ENCODE measurements at places on chromosomes 13 and 19. TPM values are rescaled to one million over a fixed set of nuclear protein-coding genes. Genes with fewer than 3 reads are reported as not detected.

DNA sequence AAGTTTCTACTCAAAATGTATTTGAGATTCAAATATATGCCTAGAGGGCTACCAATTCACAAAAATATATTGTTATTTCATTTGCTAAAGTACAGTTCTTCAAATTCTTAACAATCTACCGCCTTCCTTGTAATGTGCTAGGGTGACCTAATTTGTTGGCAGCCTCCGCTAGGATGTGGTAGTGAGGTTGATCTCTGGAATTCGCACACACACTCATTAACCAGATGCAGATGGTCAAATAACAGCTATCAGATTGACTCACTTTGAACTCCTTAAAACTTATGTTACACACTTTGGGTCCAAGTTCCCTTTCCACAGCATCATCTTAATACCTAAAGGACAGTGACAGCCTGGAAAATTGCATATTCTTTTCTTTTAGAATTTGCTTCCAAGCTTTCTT, 367.3 kb downstream of the DCT start:
- DNase-seq, result no peak

DNA sequence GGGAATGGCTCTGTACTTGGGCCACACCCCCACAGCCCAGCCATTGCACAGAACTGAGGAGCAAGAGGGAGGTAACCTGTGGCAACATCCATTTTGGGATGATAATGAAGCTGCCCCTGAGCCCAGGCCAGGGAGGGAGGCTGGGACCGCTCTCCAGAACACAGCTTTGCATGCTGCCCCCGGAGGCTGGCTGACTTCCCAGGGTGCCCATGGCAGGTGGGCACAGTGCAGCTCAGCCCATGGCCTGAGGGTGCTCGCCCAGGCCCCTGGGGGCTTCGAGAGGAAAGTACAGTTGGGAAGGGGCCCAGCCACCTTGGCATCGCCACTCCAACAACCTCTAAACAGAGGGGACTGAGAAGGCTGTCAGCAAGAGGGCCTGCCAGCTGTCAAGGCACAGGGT, 5.7 kb downstream of the COPE start:
- no peak for DNase-seq

DUXA gene
- total RNA-seq, result not detected

DNA sequence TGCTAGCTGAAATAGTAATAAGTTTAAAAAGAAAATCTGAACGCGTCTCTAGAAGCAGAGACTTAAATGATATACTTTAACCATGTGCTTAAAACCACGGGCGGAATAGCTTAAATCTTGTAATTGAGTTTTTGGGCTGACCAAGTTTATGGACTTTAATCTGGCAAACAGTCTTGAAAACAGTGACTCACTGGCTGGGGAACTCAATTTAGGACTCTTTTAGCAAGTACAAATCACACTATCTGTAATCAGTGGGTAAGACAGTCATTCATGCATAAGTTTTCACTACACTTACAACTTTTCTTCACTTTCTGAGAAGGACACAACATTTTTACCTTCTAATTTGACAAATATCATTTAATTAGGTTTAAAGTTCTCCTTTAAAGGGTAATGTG, 26.8 kb downstream of the ZNF627 start:
- no peak for DNase-seq

MCEMP1 gene
- total RNA-seq, result not detected

DNA sequence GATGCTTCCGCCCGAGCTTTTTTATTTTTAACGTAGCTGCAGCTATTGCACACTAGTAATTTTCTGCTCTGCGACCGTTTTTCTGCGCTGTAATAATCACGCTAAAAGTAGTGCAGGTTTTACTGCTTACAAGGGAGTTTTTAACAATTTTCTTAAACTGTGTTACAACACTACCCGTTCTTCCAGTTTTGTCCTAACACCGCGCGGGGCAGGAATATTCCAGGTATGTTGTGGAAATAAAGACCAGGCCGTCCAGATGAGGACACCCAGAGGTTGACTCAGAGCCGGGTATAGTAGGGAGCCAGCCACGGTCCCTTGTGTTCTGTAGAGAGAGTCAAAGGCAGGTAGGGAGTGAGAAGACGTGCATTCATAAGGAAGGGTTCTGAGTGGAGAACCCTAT, 21.7 kb downstream of the ZNF274 start:
- DNase-seq, result no peak

ZNF471 gene
- total RNA-seq, result 1.1 TPM

- DNase-seq, result no peak
These were observed 47.9 kb downstream of the SPACA7 start for GRCh38 chr13:112424098-112424497.

PRSS57 gene
- total RNA-seq, result not detected

LCP1 gene
- 869 TPM for total RNA-seq

PRR22 gene
- total RNA-seq, result 8.6 TPM

GRCh38 chr19:29395111-29395733, 130.6 kb upstream of the VSTM2B start:
- no peak for DNase-seq

DNA sequence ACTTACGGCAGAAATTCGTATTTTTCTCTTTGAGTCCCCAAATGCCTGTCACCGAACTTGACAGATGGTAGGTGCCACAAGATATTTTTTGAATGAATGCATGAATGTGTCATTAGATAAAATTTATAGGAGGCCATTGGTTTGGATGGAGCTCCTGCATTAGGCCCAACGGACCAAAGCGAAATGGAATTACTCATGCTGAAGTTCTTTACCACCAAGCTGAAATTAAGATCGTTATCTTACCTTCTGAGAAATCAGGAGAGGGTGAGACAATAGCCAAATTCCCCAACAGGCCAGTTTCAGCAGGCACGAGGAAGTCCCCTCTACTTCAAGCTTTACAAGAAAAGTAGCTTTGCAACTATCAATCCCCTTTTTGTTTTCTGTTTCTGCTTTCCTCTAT, 452.5 kb upstream of the ARGLU1 start:
- no peak for DNase-seq

TMEM150B gene
- 0.53 TPM for total RNA-seq

DNA sequence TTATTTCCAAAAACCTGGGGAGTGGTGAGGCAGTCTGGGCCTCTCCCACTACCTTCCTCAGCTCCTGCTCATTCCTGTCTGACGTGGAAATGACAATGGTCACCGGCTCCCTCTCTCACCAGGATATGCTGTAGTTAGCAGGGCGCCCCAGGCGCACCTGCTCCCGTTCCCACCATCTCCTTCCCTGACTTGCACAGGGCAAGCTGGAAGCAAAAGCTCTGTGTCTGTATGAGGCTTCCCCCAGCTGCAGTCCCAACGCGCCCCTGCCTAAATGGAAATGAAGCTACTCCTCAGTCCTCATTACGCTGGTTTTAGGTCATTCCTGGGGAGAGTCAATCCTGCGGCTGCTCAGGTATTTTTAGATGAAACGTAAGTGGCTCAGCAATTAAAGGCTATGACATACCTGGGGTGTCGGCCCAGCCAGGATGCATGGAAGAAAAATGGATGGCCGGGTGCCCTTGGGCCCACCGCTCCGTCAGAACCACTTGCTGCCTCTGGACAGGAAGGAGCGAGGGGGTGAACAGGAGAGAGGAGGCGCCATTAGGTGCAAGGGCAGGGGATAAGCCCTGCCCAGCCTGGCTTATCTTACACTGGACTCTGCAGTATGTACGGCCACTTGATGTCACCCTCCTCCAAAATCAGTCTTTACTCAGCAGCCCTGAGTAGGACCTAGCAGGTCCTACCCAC, 32.4 kb downstream of the DHRS12 start:
- no peak for DNase-seq

AKT2 gene
- 124 TPM for total RNA-seq

DNMT1 gene
- 325 TPM for total RNA-seq

DNA sequence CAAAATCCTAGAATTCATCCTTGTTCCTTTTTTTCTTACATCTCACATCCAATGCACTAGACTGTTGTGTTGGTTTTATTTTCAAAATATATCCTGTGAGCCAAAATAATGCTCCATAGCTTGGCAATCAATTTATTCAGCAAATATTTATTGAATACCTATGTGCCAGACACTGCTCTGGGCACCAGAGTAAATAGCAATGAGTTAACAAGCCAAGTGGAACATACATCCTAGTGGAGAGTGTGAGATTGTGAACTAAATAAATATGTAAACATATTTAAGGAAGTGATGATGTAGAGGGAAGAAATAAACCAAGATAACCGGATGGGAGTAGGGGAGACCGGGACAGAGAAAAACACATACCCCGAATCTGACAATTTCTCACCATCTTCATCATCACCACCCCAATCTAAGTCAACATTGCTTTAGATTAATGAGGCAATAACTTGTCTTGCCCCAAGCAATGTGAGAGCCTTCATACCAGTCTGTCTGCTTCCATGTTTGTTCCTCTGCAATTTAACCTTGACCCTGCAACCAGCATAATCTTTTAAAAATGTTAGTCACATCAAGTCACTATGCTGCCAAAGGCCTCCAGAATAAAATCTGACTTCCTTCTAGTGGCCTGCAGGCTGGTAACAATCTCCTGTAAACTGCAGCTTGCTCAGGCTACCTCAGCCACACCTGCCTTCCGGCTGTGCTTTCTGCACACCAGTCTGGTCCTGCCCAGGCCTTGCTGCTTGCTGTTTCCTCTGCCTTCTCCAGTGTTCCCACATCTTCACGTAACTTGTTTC, 199.2 kb downstream of the DLEU7 start:
- DNase-seq, result no peak

- DNase-seq, result no peak
These were observed 27.1 kb downstream of the MBNL2 start for GRCh38 chr13:97249093-97249795.

CD209 gene
- total RNA-seq, result 0.16 TPM

DNA sequence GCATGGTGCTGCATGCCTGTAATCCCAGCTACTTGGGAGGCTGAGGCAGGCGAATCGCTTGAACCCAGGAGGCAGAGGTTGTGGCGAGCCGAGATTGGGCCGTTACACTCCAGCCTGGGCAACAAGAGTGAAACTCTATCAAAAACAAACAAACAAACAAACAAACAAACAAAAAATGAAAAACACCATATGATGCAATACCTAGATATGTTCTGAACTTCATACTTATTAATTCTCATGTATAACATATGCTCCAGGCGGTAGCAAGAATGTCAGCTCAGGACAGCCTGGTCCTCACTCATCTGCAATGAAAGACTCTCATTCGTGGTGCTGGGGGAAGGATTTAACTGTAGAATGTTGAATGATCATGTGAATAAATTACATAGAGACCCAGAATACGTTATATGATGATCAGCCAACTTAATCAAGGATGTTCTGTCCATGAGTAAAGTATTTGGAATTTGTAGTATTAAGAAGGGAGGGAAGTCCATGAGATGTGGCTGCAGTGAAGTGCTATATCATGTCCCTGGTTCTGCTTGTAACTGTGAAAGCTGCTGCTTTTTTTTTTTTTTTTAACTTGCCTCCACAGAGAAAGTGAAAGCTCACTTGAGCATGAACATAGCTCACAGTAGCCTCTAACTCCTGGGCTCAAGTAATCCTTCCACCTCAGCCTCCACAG, 206.8 kb downstream of the UQCRFS1 start:
- no peak for DNase-seq

FBXO46 gene
- 25.2 TPM for total RNA-seq

FAM216B gene
- not detected for total RNA-seq

GRCh38 chr19:18156841-18157464, 4.0 kb downstream of the PIK3R2 start:
- no peak for DNase-seq

HSPBP1 gene
- 84.1 TPM for total RNA-seq

FLT1 gene
- 2.4 TPM for total RNA-seq

HRC gene
- total RNA-seq, result not detected

- DNase-seq, result no peak
These were observed 63.0 kb downstream of the LRCH1 start for GRCh38 chr13:46615888-46616531.

KL gene
- 0.20 TPM for total RNA-seq

TMEM86B gene
- 10.3 TPM for total RNA-seq

DNA sequence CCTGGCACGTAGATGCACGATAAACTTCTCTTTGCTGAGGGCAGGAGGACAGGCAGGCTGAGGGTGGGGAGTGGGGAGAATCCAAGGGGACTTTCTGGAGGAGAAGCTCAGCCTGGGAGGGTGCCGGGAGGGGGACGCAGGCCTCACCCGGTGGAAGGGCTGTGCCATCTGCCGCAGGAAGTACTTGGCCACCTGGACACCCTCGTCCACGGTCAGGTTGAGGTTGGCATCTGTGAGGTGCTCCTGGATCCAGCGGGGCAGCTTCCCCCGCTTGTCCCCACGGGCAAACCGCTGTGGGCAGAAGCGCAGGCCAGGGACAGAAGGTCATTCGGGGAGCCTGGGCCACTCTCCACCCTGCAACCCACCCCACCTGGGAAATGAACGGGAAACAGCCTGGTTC, 11.5 kb downstream of the KLC3 start:
- no peak for DNase-seq

CEACAM4 gene
- not detected for total RNA-seq

DDA1 gene
- 51.1 TPM for total RNA-seq

DNA sequence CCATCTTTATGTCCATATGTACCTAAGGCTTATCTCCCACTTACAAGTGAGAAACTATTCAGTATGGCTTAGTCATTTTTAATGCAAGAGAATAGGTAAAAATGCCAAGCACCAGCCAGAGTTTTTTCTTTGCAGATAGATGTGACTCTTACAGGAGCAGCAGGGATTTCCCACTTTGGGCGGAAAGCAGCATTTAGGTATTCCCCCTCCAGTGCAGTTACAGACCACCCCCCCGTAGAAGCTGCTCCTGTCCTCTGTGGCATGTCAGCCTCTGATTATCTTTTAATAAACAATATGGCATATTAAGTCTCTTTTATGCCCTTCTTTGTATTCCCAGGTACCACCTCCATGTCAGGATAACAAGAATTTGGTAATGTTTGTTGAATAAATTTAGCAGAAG, 24.7 kb upstream of the USPL1 start:
- no peak for DNase-seq

DNA sequence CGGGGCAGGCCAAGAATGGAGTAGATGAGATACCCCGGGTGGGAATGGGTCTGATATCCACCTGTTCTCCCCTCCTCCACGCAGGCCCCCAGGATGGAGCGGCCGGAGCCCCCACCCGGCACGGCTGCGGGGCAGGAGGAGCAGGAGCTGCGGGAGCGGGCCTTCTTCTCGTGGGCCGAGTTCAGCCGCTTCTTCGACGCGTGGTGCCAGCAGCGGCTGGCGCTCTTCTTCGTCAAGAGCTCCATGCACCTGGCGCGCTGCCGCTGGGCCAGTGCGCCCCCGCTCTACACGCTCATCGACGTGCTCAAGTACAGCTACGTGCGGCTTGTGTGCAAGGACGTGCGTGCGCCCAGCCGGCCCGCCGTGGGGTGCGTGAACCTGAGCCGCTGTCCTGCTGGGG, 1.2 kb downstream of the ZSWIM9 start:
- no peak for DNase-seq
